Purkinje cell (primary cell): ENCODE measurements at places on chromosomes 3 and 15. TPM values are rescaled to one million over a fixed set of nuclear protein-coding genes. Genes with fewer than 3 reads are reported as not detected.

Gene NR1D2
- polyA plus RNA-seq, result 28.4 and 34.6 TPM in 2 replicates

Gene FBLN2
- 1.2 and 2.0 TPM in 2 replicates for polyA plus RNA-seq

Gene TMEM44
- polyA plus RNA-seq, result 0.77 and 2.6 TPM in 2 replicates

Gene IL17RD
- 0.56 and 0.63 TPM in 2 replicates for polyA plus RNA-seq

Gene MCF2L2
- 7.0 and 21.9 TPM in 2 replicates for polyA plus RNA-seq

Gene GOLGA8S
- 0.19 and 0.53 TPM in 2 replicates for polyA plus RNA-seq

Gene AZI2
- 68.2 and 94.9 TPM in 2 replicates for polyA plus RNA-seq

Gene FAM3D
- not detected in 2 replicates for polyA plus RNA-seq

Gene C3orf22
- polyA plus RNA-seq, result not detected in 2 replicates

Gene ATP10A
- 0.11 and 0.20 TPM in 2 replicates for polyA plus RNA-seq

Gene PAQR5
- polyA plus RNA-seq, result 0.09 and 0.42 TPM in 2 replicates

Gene UQCC5
- 39.2 and 65.0 TPM in 2 replicates for polyA plus RNA-seq
